ENCODE measurements at places on chromosomes 5 and 9. TPM values are rescaled to one million over a fixed set of nuclear protein-coding genes. Genes with fewer than 3 reads are reported as not detected.

The IFNA4 gene
- total RNA-seq, result not detected

The PLGRKT gene
- total RNA-seq, result 8.3 TPM

The CNTFR gene
- total RNA-seq, result not detected

The SPOCK1 gene
- 305 TPM for total RNA-seq

Data from smooth muscle cell of the pulmonary artery (primary cell).